ENCODE measurements at places on chromosomes 7 and 10.

DNA sequence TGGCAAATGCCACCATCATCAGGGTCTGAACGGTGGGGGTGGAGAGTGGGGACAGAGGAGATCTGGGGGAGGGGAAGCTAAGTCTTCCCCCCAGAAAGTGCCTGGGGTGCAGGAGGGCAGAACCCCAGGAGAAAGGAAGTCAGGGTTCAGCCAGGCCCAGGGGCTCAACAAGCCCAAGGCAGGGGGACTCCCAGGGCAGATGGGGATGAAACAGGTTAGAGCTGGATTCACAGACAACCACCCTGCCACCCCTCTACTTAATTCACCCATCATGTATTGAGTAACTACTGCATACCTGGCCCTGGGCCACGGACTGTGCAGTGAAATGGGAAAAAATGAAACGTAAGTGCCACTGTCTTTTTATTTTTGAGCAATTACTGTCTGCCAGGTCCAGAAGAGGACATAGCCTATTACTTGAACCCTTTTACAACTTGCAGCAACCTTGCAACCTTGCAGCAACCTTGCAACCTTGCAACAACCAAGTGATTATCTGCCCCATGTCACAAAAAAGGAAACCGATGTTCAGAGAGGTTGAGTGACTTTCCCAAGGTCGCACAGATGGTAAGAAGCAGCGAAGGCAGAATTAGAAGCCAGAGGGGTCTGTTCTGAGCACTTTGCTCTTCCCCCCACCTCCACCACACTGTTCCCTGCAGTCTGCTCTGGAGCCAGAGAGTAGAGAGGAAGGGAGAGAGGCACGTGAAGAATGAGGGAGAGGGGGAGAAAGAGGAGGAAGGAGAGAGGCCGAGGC, 4.8 kb downstream of the ELN start:
- no peak for DNase-seq

DNA sequence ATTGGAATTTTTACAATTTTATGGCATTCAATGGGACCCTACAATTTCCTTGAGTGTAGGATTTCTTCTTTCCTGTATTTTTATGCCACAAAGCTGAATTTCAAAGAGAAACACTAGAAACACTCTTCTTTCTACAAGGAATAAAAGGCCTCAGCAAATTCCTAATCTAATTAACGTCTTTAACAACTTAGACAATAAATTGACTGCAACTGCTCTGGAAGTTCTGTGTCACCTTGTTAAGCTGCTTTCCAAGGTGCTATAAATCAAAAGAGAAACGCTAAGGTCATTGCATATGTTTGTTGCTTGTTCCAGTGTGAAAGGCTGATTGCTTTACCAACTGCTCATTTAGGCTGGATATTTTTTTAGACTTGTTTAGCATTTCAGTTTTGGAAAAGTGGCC, 182.2 kb downstream of the POLR1F start:
- no peak for DNase-seq

DNA sequence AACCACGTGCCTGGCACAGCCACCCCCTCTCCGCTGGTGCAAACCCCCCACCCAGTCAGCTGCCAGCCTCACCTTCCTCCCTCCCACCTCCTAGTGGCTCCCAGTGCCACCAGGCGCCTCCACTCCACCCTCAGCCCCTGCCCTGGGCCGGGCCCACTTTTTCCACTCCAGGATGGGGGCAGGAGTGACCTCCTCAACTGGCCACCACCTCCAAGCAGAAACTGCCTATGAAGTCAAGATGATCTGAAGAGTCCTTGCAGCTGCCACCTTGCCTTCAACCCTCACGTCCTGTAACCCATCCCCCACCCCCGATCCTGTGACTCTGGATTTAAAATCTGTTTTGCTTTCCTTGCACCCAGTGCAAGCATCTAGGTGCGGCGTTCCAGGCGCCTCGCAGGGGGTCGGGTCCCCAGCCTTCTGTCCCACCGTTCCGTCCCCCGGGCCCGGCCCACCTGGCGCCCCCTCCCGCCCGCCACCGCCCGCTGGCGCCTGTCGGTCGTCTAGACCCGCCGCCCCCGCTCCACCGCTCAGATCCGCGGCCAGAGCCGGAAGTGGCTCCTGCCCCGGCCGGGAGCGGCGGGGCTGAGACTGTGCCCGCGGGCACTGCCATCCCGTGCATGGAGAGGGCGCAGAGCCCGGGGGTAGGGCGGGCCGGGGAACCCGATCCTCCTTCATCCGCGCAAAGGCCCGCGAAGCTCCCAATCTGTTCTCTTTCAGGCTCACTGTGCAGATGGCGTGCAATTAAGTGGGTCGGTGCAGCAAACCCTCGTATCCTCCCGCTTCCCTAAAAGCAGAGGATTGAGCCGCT, 51.2 kb upstream of the GTF2I start:
- DNase-seq = peak; percentile 31

DNA sequence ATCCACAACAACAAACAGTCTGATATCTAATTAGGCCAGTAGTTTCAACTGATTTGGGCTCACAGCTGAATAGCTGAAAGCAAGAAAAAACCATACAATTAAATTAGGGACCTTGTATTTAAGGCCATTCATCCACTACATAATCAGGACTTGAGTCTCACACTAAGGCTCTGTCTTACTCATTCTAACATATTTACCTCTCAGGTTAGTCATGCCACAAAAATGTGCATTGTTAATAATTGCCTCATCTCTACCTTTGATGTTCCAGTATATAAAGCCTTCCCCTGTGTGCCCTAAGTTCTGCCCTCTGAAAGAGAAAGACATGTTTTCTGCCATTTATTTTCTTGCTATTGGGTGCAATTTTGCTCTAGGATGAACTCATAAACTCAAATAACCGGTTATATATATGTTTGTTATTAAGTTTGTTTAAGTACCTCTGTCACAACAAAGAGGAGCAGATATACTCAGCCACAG, 5.3 kb upstream of the C1GALT1 start:
- no peak for DNase-seq

DNA sequence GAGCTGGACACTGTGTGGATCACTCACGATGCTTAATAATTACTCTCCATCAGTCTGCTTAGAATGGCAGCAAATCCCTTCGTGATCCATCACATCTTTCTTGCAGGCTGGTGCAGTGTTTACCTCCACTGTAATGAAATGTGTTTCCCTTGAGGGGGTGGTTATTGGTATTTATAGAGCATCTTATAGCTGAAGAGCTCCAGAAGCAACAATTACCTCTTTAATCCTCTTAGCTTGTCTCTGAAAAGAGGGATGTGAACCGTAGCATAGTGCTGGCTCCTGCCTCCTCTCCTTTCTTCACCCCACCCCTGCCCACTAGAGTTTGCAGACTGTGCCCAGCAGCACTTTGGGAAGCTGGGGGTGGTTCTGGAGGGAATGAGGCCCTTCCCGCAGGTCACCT, 132.6 kb downstream of the CAMK1D start:
- DNase-seq = no peak

DNA sequence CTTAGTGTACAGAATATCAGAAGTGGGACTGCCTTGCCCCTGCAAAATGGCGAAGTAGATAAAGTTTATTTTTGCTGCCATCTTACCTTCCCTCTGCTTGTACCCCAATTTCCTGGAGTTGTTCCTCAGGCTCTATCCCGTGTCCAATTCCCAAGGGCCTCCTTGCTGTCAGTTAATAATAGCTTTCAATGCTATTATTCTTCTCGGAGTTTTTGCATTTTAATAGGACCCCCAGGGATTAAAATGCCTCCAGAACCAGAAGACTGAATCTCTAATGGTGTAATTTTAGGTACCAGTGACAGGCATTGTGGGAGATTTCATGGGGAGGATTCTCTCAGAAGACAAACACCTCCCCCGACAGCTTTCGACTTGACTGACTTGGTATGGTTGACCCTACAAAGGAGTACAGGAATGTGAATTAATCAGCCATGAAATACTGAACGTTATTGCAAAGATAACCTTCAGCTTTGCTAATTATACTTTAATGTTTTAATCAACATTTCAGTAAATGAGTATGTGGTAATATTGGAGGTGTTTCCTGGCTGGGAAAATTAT, 75.2 kb downstream of the ZNF22 start:
- DNase-seq = no peak

DNA sequence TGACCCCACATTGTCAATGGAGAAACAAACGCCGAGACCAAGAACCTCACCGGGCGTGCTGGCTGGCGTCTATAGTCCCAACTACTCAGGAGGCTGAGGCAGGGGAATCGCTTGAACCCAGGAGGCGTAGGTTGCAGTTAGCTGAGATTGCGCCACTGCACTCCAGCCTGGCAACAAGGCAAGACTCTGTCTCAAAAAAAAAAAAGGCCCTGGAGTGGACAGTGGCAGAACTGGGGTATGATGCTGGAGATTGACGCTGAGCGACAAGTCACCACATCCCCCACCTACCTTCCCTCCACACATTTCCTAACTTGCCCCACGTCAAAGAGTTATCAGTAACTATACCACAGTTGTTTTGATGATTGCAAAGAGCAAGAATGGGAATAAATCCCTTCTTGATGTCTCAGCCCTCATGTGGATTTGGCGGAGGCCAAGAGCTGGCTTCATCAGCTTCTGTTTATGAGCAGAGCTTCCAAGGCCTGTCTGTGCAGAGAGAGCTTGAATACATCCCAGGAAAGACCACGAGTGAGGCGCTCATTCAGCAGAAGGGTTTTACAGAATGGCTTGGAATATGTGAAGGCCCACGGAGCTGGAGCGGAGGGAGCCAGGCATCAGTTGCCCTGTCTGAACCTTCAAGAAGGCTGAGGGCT, 28.0 kb upstream of the TNS3 start:
- DNase-seq = no peak

DNA sequence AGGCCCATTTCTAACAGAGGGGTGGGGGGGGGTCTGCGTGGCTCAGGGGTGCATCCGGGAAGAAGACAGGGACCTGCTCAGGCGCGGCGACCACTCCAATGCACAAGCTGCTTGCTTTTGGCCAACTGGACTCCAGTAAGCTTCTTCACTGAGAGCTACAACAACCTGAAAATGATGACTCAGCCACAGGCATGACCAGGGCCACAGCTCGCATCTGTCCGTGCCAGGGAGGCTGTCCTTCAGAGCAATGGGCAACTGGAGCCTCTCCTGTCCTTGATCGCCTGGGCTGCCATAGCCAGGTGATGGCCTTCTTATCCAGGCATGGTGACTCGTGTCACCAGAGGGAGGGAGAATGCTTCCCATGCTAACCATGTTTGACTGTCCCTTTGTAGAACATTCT, 81.6 kb upstream of the RNF32 start:
- DNase-seq = no peak

DNA sequence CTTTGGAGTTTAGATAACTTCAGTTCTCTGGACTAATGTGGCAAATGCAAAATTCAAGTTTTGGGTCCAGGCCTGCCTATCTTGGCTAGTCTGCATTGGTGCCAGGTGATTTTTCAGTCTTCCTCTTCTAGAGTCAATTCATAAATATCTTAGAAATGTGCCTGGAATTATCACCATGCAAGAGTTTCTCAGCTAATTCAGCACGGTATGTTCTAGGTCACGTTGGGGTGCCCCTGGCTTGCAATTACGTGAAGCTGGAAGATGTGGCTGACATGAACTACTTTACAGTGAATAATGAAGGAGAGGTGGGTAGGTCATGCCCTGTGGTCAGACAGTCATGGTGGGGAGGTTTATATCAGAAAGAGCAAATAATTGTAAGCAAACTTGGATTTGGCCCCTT, 25.0 kb downstream of the ZDHHC6 start:
- DNase-seq = no peak

DNA sequence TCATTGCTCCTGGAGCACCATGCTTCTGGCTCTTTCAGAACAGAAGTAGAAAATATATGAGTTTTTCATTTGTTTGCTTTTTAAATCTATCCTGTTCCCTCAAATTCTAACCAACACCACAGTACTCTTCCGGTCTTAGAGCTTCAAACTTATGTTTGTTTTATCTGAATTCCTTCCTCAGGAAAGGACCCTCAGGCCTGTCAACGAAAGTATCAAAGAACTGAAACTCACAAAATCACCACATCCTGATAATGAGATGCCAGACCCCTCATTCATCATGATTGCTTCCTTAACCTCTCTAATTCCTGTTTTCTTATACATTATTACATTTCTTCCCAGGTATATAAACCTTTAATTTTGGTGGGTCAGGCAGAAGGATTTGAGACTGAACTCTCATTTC, 135.2 kb downstream of the BMS1 start:
- no peak for DNase-seq

DNA sequence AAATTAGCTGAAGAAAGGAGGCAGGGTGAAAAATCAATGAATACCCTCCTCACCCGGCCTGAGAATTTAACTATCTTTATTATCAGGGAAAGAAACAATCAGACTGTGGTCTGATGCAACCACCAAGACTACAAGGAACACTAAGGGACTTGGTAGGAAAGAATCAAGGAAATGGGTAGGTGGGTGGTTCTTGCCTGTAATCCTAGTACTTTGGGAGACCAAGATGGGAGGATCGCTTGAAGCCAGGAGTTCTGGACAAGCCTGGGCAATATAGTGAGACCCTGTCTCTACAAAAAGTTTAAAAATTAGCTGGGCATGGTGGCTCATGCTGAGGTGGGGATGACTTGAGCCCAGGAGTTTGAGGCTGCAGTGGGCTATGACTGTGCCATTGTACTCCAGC, 12.6 kb downstream of the SMURF1 start:
- no peak for DNase-seq

GRCh38 chr7:56091591-56091990, 1.2 kb downstream of the PHKG1 start:
- DNase-seq = no peak

- DNase-seq = no peak
Measured at GRCh38 chr10:1473874-1474273, 263.5 kb downstream of the ADARB2 start.

DNA sequence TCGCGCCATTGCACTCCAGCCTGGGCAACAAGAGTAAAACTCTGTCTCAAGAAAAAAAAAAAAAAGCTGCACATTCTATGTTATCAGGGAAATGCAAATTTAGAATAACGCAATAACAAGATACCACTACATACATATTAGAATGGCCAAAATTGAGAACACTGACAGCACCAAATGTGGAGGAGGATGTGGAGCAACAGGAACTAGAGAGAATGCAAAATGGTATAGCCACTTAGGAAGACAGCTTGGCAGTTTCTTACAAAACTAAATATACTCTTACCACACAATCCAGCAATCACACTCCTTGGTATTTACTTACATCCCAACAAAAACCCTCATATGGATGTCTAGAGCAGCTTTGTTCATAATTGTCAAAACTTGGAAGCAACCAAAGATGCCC, 76.8 kb downstream of the ALOX5 start:
- no peak for DNase-seq

GRCh38 chr7:20152511-20152910, 64.7 kb downstream of the MACC1 start:
- no peak for DNase-seq

DNA sequence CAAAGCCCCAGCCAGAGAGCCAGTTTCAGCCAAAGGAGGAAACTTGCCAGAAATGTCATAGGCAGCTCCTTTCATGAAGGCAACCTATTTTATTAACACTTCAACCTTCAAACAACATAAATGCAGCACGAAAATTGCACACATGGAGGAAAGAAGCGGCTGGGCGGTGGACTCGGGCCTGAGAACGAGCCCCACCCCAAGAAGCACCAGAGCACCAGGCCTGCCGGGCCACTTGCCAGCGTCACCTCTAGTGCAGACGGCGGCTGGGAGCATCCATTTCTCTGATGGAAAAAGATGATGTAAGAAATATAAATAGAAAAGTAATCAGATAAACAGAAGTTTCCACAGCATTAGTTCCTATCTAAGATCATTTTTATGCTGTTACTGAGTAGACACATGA, 100.0 kb downstream of the TCERG1L start:
- DNase-seq = no peak

- DNase-seq = no peak
Measured at GRCh38 chr10:57948796-57949195, 318.9 kb downstream of the IPMK start.

- no peak for DNase-seq
Measured at GRCh38 chr7:115940460-115941060, 90.0 kb downstream of the TFEC start.

Data from CD4-positive, alpha-beta T cell treated with Interleukin-12 subunit alpha and Interleukin-12 subunit beta, for 1 hour (primary cell).